ENCODE measurements at places on chromosomes 4 and X.
A peak's percentile ranks its signal among the peaks of the same experiment; 100 is the strongest.

DNA sequence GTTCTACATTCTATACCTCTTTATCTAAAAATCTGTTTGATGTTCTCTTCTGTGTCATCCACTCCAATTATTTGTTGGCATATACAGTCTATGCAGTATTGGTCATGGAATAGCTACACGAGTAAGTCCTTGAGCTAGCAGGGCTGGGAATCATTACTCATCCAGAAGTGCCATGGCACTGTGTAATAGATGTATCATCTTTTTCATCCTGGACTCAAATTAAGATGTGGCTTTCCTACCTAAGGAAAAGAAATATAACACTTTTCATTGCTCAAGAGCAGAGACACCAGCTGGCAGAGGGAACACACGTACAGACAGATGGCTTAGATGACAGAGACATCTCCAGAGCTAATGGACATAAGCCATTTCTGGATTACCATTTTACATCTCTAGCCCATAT, 159.8 kb downstream of the FAM13A start:
- no peak for DNase-seq

GRCh38 chr4:140764785-140765392, 8.7 kb upstream of the TBC1D9 start:
- no peak for DNase-seq

GRCh38 chr4:156459584-156459983, 505.9 kb upstream of the CTSO start:
- no peak for DNase-seq

GRCh38 chrX:40090961-40091360, 6.8 kb downstream of the BCOR start:
- no peak for DNase-seq

- no peak for DNase-seq
These were observed 120.5 kb upstream of the FAT1 start for GRCh38 chr4:186844059-186844681.

- no peak for DNase-seq
These were observed 15.1 kb downstream of the MCF2 start for GRCh38 chrX:139692908-139693307.

- DNase-seq: no peak
These were observed 104.0 kb downstream of the SRPX start for GRCh38 chrX:38116706-38117105.

DNA sequence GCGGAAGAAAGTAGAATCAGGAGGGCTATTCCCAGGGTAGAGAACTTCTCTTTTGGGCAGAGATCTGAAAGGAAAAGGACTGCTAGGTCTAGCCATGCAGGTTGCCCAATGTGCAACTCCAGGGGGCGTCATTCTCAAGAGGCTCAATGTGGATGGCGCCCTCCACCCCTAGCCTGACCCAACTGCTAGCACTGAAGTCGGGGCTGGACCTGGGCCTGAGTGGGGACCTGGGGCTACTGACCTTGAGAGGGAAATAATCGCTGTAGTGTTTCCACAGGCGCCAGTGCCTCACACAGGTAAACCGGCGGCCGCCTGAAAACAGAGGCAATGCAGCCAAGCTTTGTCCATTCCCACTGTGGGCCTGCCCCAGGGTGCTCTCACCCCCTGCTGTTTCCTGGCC, 6.1 kb downstream of the AWAT2 start:
- DNase-seq: no peak

DNA sequence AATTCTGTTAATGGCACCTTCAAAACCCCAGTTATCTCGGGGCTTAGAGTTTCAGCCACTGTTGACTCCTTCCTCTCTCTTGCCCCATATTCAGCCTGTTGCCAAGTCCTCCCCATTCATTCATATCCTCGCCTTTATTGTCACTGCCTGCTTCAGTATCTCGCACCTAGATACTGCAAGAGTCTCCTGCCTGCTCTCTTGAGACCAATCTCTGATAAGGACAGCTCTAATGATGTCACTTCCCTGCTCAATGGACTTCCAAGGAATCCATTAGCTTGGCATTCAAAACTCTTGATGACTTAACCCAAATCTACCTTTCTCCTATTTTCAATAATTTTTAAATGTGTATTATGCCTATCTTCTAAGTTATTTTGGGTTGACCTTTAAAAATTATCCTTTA, 1.1 kb upstream of the UBE2A start:
- no peak for DNase-seq

DNA sequence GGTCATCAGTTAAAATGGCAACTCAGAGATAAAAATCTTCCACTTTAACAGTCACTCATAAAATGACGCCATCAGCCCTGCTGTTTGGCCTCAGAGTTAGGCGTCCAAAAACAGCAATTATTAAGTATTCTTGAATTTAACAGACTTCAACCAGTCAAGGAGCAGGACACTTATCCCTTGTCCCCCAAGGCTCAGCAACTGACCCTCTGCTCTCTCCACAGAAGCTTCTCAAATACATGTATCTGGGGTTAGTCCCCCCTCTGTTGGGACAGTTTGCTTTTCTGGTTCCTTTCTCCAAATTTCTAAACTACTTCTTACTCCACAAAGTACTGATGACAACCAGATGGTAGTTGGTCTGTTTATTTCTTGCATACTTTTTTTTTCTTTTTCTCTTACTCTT, 54.4 kb downstream of the SOD3 start:
- DNase-seq: no peak

DNA sequence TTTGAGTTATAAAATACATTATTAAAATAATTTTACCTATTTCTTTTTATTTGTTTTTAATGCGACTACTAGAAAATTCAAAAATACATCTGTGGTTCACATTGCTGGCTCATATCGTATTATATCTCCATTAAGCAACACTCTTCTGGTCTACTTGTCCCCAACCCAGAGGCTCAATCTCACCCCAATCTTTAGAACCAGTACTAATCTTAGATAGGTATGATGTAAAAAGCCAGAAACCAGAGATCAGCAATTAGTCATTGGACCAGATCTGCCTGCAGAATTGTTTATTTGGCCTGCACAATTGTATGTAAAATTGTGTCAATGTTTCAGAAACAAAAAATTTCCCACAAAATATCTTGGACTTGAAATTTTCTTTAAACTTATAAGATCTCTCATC, 155.5 kb upstream of the BMP3 start:
- DNase-seq: no peak

- no peak for DNase-seq
These were observed 944.4 kb upstream of the GRID2 start for GRCh38 chr4:91359041-91360031.

- DNase-seq: no peak
These were observed 660 bp downstream of the WWC2 start for GRCh38 chr4:183099537-183100297.

DNA sequence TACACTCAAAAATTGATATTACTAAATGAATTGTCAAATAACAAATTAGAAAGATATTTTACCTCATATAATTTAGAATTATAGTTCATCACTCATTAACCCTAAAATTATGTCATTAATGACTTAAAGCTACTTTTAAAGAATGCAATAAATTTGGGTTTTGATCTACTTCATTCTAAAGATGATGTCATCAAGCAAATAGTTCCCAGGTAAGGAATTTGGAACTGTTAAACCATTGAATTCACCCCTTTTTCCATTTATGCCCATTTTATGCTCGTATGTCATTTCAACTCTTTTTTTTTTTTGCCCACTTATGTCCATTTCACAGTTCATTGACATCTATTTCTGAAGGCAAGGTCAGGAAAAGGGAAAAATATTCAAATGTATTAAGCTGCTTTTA, 135.5 kb downstream of the TLL1 start:
- DNase-seq: no peak

DNA sequence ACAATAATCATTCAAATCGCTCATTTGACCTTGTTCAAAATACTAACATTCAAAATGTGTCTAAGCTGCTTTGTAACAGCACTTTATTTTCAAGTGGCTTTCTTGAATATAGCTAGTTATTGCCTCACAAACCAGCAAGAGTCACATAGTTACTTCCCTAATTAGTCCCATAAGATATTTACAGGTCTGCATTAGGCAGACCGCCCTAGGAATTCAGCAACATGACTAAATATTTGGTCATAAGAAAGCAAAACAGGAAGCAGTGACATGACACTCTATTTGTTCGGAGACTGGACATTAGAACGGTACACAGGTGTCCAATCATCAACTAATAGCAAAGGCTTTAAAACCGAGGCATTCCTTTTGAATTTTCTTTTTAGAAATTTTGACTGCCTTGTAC, 262.0 kb downstream of the COL25A1 start:
- DNase-seq: no peak

DNA sequence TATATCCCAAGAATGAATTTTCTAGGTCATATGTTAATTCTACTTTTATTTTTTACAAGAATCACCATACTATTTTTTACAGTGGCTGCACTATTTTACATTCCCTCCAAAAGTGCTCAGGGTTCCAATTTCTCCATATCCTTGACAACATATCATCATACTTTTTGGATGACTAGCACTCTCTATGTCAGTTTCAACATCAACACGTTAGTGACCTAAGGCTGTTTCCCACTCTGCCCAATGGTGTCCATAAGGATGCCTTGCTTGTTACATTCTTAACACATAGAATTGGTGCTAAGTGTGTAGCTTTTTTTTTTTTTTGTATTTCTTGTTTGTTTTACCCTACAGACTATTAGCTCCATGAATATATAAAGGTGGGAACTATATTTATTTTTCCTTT, 175.4 kb downstream of the PCDH10 start:
- no peak for DNase-seq

- DNase-seq: peak; percentile 40
These were observed 26.5 kb upstream of the JADE1 start for GRCh38 chr4:128782875-128783614.

DNA sequence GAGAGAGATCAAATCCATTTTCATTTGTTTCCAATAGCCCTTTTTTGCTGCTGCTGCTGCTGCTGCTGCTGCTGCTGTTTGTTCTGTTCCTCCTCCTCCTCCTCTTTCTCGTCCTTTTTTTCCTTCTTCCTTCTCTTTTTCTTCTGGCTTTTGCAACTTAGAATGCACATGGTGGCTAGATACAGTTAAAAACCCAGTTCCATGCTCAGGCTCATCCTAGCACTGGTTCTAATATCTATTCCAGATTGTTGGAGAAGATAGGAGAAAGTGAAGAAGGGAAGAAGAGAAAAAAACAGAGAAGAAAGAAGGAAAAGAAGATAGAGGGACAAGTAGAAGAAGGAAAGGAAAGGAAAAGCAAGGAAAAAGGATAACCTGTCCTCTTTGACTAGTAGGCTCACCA, 39.7 kb downstream of the VSIG4 start:
- no peak for DNase-seq

GRCh38 chr4:40180356-40180755, 16.5 kb upstream of the RHOH start:
- DNase-seq: peak; percentile 41
